ENCODE measurements at places on chromosomes 1 and 21. TPM values are rescaled to one million over a fixed set of nuclear protein-coding genes. Genes with fewer than 3 reads are reported as not detected.

GRCh38 chr1:94247138-94248094 lies 10.0 kb upstream of the ARHGAP29 start:
- DNase-seq, result no peak
- no peak overlapping the region for H3K27ac ChIP-seq
- peaks cover 9% of the 10 kb centered on the region for H3K4me1 ChIP-seq
- peak overlapping the region; percentile 84 for H3K4me3 ChIP-seq
- H3K27me3 ChIP-seq, result peaks cover 63% of the 10 kb centered on the region
- peaks cover 9% of the 10 kb centered on the region for H3K36me3 ChIP-seq

DNA sequence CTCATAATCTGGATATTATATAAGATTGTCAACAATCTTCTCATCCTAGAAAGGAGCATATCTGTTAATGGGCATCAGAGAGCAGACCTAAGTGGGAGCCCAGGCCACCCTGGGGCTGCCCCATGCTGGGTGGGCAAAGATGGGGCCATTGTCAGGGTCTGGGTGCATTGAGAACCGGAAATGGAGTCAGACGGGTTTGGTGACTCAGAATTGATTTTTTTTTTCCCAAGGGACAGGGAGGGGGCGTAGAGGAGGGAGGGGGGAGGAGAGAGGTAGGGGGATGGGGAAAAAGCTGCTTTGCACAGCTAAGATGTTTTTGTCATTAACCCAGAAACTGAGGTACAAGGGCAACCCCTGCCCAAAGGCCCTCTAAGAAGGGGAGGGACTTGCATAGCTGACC lies 1.3 kb downstream of the ATXN7L2 start:
- peaks cover 3% of the 10 kb centered on the region for H3K36me3 ChIP-seq
- no peaks in the 10 kb centered on the region for H3K27me3 ChIP-seq
- peak overlapping the region; percentile 95 for H3K4me3 ChIP-seq
- DNase-seq, result no peak

GRCh38 chr1:167862432-167863076 lies 51.4 kb downstream of the ADCY10 start:
- no peak overlapping the region for H3K27ac ChIP-seq
- H3K4me1 ChIP-seq, result no peaks in the 10 kb centered on the region
- no peaks in the 10 kb centered on the region for H3K36me3 ChIP-seq
- no peak for DNase-seq
- no peak overlapping the region for H3K4me3 ChIP-seq
- H3K27me3 ChIP-seq, result no peaks in the 10 kb centered on the region

- no peak for DNase-seq
- H3K27me3 ChIP-seq, result no peaks in the 10 kb centered on the region
- H3K4me3 ChIP-seq, result no peak overlapping the region
- H3K36me3 ChIP-seq, result no peaks in the 10 kb centered on the region
Measured at GRCh38 chr1:178189814-178190213, 95.9 kb downstream of the RASAL2 start.

DNA sequence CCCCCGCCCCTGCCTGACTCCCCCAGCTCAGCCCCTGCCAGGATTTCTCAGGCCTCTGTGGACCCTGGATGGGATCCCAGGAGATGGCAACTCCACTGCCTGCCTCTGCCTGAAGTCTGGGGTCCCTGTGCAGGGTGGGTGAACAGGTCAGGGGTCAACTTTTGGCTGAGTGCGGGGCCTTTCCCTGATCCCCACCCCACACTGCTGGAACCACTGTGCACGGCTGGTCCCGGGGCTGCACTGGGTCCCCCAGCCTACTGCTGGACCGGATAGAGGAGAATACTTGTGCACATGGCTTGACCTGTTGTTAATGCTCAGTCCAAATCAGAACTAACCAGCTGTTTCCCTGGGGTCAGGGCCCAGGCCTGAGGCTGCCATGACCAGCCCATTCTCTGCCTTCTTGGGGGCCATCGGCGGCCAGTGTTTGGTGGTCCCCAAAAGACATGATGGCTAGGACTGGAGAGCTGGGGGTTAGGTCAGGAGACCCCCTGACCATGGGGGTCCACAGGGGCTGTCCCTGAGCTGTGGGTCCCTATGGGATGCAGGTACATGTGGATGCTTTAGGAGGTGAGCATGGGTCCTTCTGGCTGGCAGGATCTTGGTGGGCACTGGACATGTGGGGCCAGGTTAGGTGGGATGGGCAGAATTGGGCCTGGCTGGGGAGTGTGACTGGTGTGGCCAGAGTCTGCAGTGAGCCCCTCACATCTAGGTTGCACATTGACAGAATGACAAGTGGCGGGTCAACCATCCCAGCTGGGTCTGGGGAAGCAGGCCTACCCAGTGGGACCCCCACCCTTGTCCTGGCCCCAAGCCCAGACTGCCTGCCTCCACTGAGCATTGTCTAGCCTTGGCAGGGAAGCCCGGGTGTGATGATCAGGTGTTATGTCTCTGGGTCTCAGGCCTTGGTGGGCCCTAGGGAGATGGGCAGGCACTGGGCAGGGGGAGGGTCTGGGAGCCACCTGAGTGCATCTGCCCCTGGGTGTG lies 19.0 kb upstream of the ZNF678 start:
- H3K27ac ChIP-seq, result no peak overlapping the region
- H3K4me3 ChIP-seq, result no peak overlapping the region

GRCh38 chr1:3560251-3560871 lies 50.9 kb downstream of the MEGF6 start:
- H3K27ac ChIP-seq, result no peak overlapping the region
- H3K4me1 ChIP-seq, result peaks cover 7% of the 10 kb centered on the region
- H3K36me3 ChIP-seq, result peaks cover 5% of the 10 kb centered on the region
- peaks cover 29% of the 10 kb centered on the region for H3K27me3 ChIP-seq
- no peak for DNase-seq

- DNase-seq, result no peak
- H3K27me3 ChIP-seq, result no peaks in the 10 kb centered on the region
- H3K4me1 ChIP-seq, result peaks cover 31% of the 10 kb centered on the region
- H3K36me3 ChIP-seq, result peaks cover 6% of the 10 kb centered on the region
Measured at GRCh38 chr1:150271291-150271959, 1.2 kb upstream of the C1orf54 start.

DNA sequence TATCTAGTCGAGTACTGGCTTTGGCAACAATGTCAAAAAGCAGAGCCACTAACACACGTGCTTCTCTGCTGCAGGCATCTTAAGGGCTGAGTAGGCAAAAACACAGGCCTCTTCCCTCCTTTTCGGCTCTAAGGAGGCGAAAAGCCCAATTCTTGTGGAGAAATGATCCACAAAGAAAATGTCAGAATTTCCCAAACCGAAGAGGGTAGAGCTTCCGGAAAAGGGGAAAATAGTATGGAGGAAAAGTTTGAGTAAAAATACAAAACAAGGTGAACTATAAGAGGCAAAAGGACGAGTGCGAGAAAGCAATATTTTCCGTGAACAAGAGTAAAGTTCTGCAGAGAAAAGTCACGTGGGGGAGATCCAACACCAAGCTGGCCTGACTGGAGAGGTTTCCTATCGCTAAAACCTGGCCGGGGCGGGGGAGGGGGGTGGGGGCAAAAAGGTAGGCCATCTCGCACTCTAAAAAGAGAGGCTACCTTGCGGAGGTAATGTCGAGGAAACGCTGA lies 551 bp downstream of the ZRANB2 start:
- peak overlapping the region; percentile 96 for H3K4me3 ChIP-seq
- H3K27me3 ChIP-seq, result peaks cover 28% of the 10 kb centered on the region
- peaks cover 7% of the 10 kb centered on the region for H3K36me3 ChIP-seq
- DNase-seq, result no peak
- peak overlapping the region; percentile 98 for H3K27ac ChIP-seq

- H3K36me3 ChIP-seq, result no peaks in the 10 kb centered on the region
- no peaks in the 10 kb centered on the region for H3K4me1 ChIP-seq
- DNase-seq, result no peak
- no peaks in the 10 kb centered on the region for H3K27me3 ChIP-seq
Measured at GRCh38 chr1:216390956-216391355, 32.3 kb downstream of the USH2A start.

- H3K36me3 ChIP-seq, result no peaks in the 10 kb centered on the region
- H3K4me1 ChIP-seq, result no peaks in the 10 kb centered on the region
- no peak overlapping the region for H3K4me3 ChIP-seq
- no peak overlapping the region for H3K27ac ChIP-seq
- no peak for DNase-seq
- peaks cover 27% of the 10 kb centered on the region for H3K27me3 ChIP-seq
Measured at GRCh38 chr21:38930853-38931252, 125.1 kb downstream of the ETS2 start.

- peaks cover 15% of the 10 kb centered on the region for H3K4me1 ChIP-seq
- H3K27ac ChIP-seq, result no peak overlapping the region
- DNase-seq, result no peak
- no peaks in the 10 kb centered on the region for H3K27me3 ChIP-seq
- H3K36me3 ChIP-seq, result peaks cover 16% of the 10 kb centered on the region
Measured at GRCh38 chr1:180997843-180998504, 24.7 kb downstream of the STX6 start.

GRCh38 chr1:193111641-193112090 lies 6.5 kb upstream of the GLRX2 start:
- H3K4me1 ChIP-seq, result no peaks in the 10 kb centered on the region
- no peak overlapping the region for H3K4me3 ChIP-seq
- peaks cover 6% of the 10 kb centered on the region for H3K36me3 ChIP-seq
- H3K27ac ChIP-seq, result no peak overlapping the region
- DNase-seq, result no peak

DNA sequence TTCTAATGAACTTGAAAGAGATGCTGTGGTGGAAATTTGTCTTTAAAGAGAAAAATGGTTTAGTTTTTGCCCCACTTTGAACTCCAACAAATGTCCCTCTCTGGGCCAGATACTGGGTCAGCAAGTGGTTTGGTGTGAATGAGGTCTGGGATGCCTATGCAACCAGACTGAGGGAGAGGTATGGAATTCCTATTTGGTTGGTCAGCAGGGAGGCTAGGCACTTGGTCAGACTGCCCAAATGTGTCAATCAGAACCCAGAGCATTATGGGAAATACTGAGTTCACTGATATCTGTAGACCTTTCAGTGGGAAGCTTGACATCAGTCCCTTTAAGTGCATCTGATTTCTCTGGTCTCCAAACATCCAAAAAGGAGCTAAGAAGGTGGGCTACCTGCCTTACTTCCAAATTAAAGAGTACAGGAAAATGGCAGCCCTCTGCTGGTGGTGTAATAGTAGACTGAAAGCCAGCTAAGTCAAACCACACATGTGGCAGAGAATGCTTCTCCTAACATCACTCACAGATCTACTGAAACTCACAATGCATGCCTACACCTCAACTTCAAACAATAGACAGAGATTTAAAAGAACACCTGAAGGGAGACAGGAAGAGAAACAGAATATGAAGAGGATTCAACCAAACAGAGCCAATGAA lies 510.1 kb downstream of the PLA2G4A start:
- no peak overlapping the region for H3K27ac ChIP-seq
- no peak overlapping the region for H3K4me3 ChIP-seq
- H3K27me3 ChIP-seq, result no peaks in the 10 kb centered on the region

- H3K27me3 ChIP-seq, result peaks cover 36% of the 10 kb centered on the region
- no peak overlapping the region for H3K4me3 ChIP-seq
- no peak for DNase-seq
- no peaks in the 10 kb centered on the region for H3K4me1 ChIP-seq
- H3K36me3 ChIP-seq, result no peaks in the 10 kb centered on the region
Measured at GRCh38 chr1:240031414-240031813, 60.3 kb upstream of the FMN2 start.

DNA sequence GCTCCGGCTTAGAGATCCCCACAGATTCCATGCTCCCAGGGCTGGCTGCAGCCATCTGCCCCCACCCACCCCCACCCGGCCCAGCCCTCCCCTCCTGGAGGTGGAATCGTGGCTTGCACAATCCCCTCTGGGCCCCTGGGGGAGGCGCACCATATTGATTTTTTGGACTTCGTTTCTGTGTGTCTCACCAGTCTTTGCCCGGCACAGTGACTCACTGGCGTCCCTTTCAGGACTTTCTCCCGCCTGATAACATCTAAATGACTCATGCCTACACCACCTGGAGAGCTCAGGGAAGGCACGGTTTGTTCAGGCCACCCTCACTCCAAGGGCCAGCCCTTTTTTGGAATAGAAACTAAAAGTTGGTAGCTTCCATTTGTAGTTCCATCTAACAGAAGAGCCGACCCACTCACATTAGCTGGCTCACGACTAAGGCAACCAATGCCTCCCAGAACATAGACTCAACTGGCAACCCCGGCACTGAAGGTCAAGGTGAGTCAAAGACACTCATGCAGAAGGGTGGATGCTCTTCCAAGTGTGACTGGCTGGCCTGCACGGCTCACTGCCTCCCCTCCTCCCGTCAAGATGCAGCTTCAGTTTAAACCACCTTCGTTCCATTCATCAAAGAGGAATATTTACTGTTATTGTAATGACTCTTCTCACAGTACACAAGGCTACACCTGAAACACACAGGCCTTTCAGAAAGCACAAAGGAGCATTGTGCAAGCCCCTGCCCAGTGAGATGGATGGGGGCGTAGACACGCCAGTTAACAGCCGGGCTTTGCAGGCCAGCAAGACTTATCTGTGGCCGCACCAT lies 18.1 kb upstream of the ETS2 start:
- H3K27me3 ChIP-seq, result peaks cover 12% of the 10 kb centered on the region
- H3K4me3 ChIP-seq, result no peak overlapping the region
- H3K27ac ChIP-seq, result no peak overlapping the region
- H3K4me1 ChIP-seq, result peaks cover 5% of the 10 kb centered on the region
- DNase-seq, result no peak
- peaks cover 4% of the 10 kb centered on the region for H3K36me3 ChIP-seq

DNA sequence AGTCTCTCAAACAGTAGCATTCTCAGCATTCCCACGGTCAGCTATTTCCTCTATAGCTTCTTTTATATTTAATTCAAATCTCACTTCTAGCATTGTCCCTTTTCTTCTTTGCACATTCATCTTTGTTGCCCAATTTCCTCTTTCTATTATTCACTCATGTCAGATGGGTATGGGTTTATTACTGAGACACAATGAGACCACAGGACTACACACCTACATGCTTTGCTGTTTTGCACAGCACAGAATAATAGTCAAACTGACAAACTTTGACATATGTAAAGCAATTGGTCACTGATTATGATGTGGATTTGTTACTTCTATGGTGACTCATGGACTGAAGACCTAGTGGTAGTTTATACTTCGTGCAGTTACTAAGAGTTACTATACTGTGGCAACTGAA lies 5.8 kb upstream of the CD1C start:
- H3K4me3 ChIP-seq, result no peak overlapping the region
- H3K4me1 ChIP-seq, result peaks cover 10% of the 10 kb centered on the region
- H3K27me3 ChIP-seq, result peaks cover 44% of the 10 kb centered on the region

DNA sequence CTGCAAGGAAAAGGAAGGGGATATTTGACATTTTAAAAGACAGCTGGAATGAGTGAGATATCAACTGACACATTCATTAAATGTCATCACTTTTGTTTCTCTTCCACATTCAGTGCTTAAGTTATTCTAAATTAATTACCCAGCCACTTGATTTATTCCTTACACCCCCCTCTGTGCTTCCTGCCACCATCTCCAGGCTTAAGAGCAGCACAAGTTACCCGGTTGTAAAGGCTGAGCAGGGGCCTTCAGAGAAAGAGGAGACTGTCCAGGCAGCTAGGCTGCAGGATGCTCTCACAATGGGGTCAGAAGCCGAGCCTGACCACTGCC lies 71.4 kb downstream of the SYT6 start:
- peaks cover 10% of the 10 kb centered on the region for H3K4me1 ChIP-seq
- no peak for DNase-seq
- no peak overlapping the region for H3K27ac ChIP-seq
- no peak overlapping the region for H3K4me3 ChIP-seq
- H3K27me3 ChIP-seq, result peaks cover 21% of the 10 kb centered on the region

Gene SLAMF8
- total RNA-seq, result not detected

Gene S1PR1
- 226 TPM for total RNA-seq

Gene LAMC2
- total RNA-seq, result not detected

Gene KRTAP10-10
- total RNA-seq, result not detected

Gene DYRK3
- total RNA-seq, result 3.0 TPM

Gene ITGB2
- total RNA-seq, result 248 TPM
